Activated B cell treated with CpG ODN at 0.5 μM for 24 hours (primary cell): ENCODE measurements at places on chromosomes 16 and 17. TPM values are rescaled to one million over a fixed set of nuclear protein-coding genes. Genes with fewer than 3 reads are reported as not detected.

The RAB26 gene
- total RNA-seq = 0.61 TPM in 1 of 2 replicates, not detected in the other

The PHF12 gene
- 89.2 and 96.5 TPM in 2 replicates for total RNA-seq

The ZNF598 gene
- total RNA-seq = 56.4 and 59.3 TPM in 2 replicates

The KRTAP17-1 gene
- not detected in 2 replicates for total RNA-seq

The VMO1 gene
- total RNA-seq = not detected in 2 replicates

The DNAH9 gene
- not detected in 2 replicates for total RNA-seq

The ZG16B gene
- total RNA-seq = 0.33 TPM in 1 of 2 replicates, not detected in the other

The ZNF267 gene
- 93.5 and 99.0 TPM in 2 replicates for total RNA-seq
